ENCODE measurements at places on chromosomes 5 and 9. TPM values are rescaled to one million over a fixed set of nuclear protein-coding genes. Genes with fewer than 3 reads are reported as not detected.

GRCh38 chr5:38509185-38509584, 47.3 kb downstream of the LIFR start:
- peak overlapping the region; percentile 6 for H3K27ac ChIP-seq
- peak; percentile 47 for DNase-seq
- no peaks in the 10 kb centered on the region for H3K27me3 ChIP-seq
- H3K4me1 ChIP-seq: peaks cover 11% of the 10 kb centered on the region
- no peaks in the 10 kb centered on the region for H3K36me3 ChIP-seq
- H3K4me3 ChIP-seq: 0 out of 2 replicates have a peak overlapping the region, but pooled peaks have one; percentile 1

GRCh38 chr9:136052991-136053756, 41.9 kb downstream of the NACC2 start:
- H3K27ac ChIP-seq: peak overlapping the region; percentile 82
- H3K27me3 ChIP-seq: peaks cover 3% of the 10 kb centered on the region
- peak overlapping the region; percentile 57 for H3K4me3 ChIP-seq
- DNase-seq: no peak

GRCh38 chr9:20217596-20217995, 404.7 kb downstream of the MLLT3 start:
- no peak overlapping the region for H3K27ac ChIP-seq
- H3K27me3 ChIP-seq: peaks cover 7% of the 10 kb centered on the region
- H3K4me3 ChIP-seq: no peak overlapping the region
- H3K4me1 ChIP-seq: no peaks in the 10 kb centered on the region
- no peak for DNase-seq
- H3K36me3 ChIP-seq: no peaks in the 10 kb centered on the region

DNA sequence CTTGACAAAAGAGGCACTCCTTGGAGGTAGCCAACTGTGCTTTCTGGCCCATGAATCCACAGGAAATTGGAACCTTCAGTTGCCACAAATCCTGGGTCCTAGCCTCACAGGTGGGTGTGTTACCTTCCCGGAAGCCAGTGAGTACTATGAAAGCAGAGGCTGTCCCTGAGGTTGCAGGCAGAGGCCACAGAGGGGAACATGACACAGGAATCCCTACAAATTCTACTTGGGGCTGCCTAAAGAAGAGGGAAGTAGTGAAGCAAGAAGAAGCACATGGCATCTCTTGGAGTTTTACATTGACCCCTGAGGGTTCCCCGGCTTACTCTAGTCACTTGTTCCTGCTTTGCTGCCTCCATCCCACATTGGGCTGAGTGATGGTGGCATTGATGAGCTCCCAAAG, 2.6 kb downstream of the SLC22A5 start:
- no peak overlapping the region for H3K27ac ChIP-seq
- H3K4me1 ChIP-seq: peaks cover 33% of the 10 kb centered on the region
- H3K36me3 ChIP-seq: no peaks in the 10 kb centered on the region
- H3K4me3 ChIP-seq: no peak overlapping the region
- DNase-seq: no peak

GRCh38 chr5:167633931-167634341, 657.5 kb upstream of the WWC1 start:
- H3K27ac ChIP-seq: peak overlapping the region; percentile 99
- peak overlapping the region; percentile 74 for H3K4me3 ChIP-seq
- no peaks in the 10 kb centered on the region for H3K36me3 ChIP-seq
- H3K4me1 ChIP-seq: peaks cover 43% of the 10 kb centered on the region
- no peaks in the 10 kb centered on the region for H3K27me3 ChIP-seq

GRCh38 chr5:169944922-169945680, 35.2 kb downstream of the INSYN2B start:
- peaks cover 79% of the 10 kb centered on the region for H3K4me1 ChIP-seq
- DNase-seq: no peak
- H3K36me3 ChIP-seq: peaks cover 48% of the 10 kb centered on the region
- peak overlapping the region; percentile 97 for H3K27ac ChIP-seq
- peaks cover 1% of the 10 kb centered on the region for H3K27me3 ChIP-seq
- H3K4me3 ChIP-seq: peak overlapping the region; percentile 71

- H3K36me3 ChIP-seq: peaks cover 5% of the 10 kb centered on the region
- H3K27ac ChIP-seq: no peak overlapping the region
- no peak for DNase-seq
- H3K4me1 ChIP-seq: peaks cover 7% of the 10 kb centered on the region
- peaks cover 2% of the 10 kb centered on the region for H3K27me3 ChIP-seq
These were observed 33.1 kb downstream of the NEURL1B start for GRCh38 chr5:172674155-172674554.

- no peaks in the 10 kb centered on the region for H3K36me3 ChIP-seq
- no peaks in the 10 kb centered on the region for H3K27me3 ChIP-seq
- no peak for DNase-seq
These were observed 465.7 kb downstream of the DIRAS2 start for GRCh38 chr9:90176901-90177300.

GRCh38 chr5:170403675-170404074, 14.5 kb upstream of the KCNMB1 start:
- H3K4me3 ChIP-seq: no peak overlapping the region
- no peak overlapping the region for H3K27ac ChIP-seq
- DNase-seq: no peak
- no peaks in the 10 kb centered on the region for H3K36me3 ChIP-seq
- no peaks in the 10 kb centered on the region for H3K4me1 ChIP-seq

DNA sequence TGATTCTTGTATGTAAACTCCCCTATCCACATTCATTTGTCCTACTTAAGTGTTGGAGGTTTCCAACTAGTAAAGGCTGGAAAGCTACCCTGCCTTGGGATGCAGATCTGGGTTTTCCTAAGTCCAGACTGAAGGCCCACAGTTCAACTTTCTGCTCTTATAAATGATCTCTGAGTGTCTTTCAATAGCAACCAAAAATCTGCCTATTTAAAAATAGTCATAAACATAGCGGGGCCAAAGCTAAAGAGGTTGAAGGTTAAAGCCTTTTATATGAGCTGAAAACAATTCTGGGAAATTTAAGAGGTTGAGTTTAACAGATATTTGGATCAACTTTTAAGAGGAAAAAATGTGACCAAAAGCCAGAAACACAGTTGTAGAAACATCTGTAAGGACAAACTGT, 87.2 kb downstream of the NTRK2 start:
- no peaks in the 10 kb centered on the region for H3K36me3 ChIP-seq
- no peaks in the 10 kb centered on the region for H3K27me3 ChIP-seq
- no peak overlapping the region for H3K4me3 ChIP-seq

DNA sequence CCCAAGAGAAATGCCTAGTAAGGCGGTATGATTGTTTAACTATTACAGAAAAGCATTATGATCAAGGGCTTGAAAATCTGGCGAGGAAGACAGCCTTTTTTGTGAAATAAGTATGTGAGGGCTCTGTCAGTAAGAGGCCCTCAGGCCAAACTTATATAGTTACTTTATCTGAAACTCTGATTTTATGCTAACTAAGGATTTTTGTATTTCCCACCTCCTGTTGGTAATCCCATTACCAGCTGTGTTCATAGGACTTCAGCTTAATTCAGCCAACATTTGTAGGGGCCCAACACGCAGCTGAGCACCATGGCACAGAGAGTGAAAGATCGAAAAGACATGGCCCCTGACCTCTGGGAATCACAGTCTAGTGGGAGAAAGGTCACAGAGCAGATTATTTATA, 318.3 kb upstream of the WWC1 start:
- H3K27me3 ChIP-seq: no peaks in the 10 kb centered on the region
- no peak overlapping the region for H3K4me3 ChIP-seq
- no peak for DNase-seq
- peaks cover 19% of the 10 kb centered on the region for H3K4me1 ChIP-seq

GRCh38 chr5:116275282-116275681, 190.5 kb downstream of the COMMD10 start:
- no peak for DNase-seq
- no peak overlapping the region for H3K4me3 ChIP-seq
- H3K4me1 ChIP-seq: peaks cover 30% of the 10 kb centered on the region
- no peak overlapping the region for H3K27ac ChIP-seq
- H3K36me3 ChIP-seq: peaks cover 22% of the 10 kb centered on the region
- no peaks in the 10 kb centered on the region for H3K27me3 ChIP-seq

DNA sequence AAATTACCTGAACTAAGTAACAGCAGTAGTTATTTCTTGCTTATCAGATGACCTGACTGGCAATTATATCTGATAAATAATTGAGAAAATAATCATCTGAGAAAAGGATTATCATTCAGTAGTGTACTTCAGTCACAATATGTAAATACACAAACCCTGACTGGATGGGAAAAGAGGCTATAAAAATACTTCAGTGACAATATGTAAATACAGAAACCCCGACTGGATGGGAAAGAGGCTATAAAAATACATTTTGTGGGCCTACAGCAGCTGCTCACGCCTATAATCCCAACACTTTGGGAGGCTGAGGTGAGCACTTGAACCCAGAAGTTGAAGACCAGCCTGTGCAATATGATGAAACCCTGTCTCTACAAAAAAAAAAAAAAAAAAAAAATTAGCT, 11.1 kb downstream of the UBAP2 start:
- H3K27me3 ChIP-seq: no peaks in the 10 kb centered on the region
- H3K36me3 ChIP-seq: no peaks in the 10 kb centered on the region
- no peak overlapping the region for H3K4me3 ChIP-seq
- peaks cover 18% of the 10 kb centered on the region for H3K4me1 ChIP-seq

- H3K4me1 ChIP-seq: no peaks in the 10 kb centered on the region
- no peak overlapping the region for H3K4me3 ChIP-seq
- no peaks in the 10 kb centered on the region for H3K36me3 ChIP-seq
- DNase-seq: no peak
These were observed 403.1 kb downstream of the TLE4 start for GRCh38 chr9:79974806-79975422.

DNA sequence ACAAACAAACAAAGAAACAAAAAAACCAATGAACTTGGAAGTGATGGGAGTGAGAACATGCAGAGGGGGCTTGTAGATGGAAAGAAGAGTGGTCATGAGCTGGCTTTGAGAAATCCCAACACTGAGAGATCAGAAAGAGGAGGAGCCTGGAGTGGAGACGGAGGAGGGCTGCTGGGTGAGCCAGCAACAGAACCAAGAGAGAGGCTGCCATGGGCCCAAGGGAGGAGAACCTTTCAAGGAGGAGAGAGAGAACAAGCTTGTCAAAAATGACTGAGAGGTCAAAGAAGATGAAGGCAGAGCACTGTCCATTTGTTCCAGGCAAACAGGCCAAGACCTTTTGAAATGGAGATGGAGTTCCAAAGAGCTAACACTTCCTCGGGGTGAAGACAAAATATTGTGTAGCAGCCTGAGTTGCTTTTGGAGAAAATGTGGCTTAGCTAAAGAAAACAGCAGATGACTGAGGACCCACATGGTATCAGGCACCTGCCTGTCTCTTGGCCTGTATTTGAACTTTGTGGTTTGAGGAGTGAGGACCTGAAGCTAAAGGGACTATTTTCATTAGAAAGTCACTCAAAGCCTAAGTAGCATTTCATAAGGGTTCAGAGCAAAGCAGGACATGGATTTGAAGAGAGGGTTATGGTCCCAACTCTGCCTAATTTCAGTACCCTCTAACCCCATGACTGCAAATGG, 13.1 kb downstream of the NSG2 start:
- DNase-seq: no peak
- H3K27me3 ChIP-seq: no peaks in the 10 kb centered on the region
- H3K4me3 ChIP-seq: no peak overlapping the region
- H3K27ac ChIP-seq: no peak overlapping the region
- no peaks in the 10 kb centered on the region for H3K36me3 ChIP-seq

DNA sequence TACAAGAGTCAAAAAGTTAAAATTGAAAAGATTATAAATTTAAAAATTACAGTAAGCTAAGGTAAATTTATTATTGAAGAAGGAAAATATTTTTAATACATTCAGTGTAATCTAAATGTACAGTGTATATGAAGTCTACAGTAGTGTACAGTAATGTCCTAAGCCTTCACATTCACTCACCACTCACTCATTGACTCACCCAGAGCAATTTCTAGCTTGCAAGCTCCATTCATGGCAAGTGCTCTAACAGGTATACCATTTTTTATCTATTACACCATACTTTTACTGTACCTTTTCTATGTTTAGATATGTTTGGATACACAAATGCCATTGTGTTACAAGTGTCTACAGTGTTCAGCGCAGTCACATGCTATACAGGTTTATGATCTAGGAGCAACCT, 389.7 kb downstream of the RASEF start:
- no peaks in the 10 kb centered on the region for H3K4me1 ChIP-seq
- no peak for DNase-seq
- H3K4me3 ChIP-seq: no peak overlapping the region
- no peaks in the 10 kb centered on the region for H3K36me3 ChIP-seq
- no peak overlapping the region for H3K27ac ChIP-seq

- H3K27me3 ChIP-seq: no peaks in the 10 kb centered on the region
- no peak overlapping the region for H3K4me3 ChIP-seq
- no peak overlapping the region for H3K27ac ChIP-seq
- DNase-seq: no peak
These were observed 99.3 kb downstream of the ITGA1 start for GRCh38 chr5:52887066-52887465.

DNA sequence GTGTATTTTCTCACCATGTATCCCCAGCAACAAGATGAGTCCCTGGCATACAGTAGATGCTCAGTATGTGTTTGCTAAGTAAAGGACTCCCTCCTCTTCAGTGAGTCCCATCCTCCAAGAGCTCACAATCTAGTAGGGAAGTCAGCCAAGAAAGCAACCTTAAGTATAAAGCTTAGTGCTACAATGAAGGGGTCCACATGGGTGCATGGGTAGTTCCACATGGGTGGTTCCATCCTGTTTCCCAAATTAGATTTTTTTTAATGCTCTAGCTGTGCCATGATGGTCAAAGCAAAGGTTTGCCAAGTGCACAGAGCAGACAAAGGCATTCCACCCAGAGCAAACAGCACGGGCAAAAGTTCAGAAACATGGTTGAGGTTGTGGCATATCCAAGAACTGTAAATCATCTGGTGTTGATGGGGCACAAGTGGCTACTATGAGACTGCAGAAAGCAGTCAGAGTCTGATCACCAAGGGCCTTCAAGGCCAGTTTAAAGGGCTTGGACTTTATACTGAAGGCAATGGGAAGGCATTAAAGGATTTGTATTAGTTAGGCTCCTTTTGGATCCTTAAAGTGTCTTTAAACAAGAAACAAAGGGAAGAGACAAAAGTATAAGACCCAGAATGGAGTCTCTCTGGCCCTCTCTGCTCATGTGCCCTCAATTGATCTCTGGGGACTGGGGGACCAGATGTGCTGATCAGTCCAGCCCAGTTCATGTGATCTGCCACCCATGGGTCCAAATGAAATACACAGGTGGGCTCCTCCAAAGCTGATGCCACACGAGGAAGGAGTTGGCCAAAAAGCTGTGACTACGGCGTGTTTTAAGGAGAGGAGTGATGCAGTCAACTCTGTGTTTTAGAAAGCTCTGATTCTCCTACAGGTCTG, 9.0 kb upstream of the CPLX2 start:
- peaks cover 46% of the 10 kb centered on the region for H3K27me3 ChIP-seq

Gene FOXD4L3
- total RNA-seq: not detected

Gene SCAI
- total RNA-seq: 4.9 TPM

Data from HFFc6 (cell line).